Esophagus muscularis mucosa (tissue), 4 donors: ENCODE measurements at places on chromosomes 2 and 18. TPM values are rescaled to one million over a fixed set of nuclear protein-coding genes. Genes with fewer than 3 reads are reported as not detected.

DNA sequence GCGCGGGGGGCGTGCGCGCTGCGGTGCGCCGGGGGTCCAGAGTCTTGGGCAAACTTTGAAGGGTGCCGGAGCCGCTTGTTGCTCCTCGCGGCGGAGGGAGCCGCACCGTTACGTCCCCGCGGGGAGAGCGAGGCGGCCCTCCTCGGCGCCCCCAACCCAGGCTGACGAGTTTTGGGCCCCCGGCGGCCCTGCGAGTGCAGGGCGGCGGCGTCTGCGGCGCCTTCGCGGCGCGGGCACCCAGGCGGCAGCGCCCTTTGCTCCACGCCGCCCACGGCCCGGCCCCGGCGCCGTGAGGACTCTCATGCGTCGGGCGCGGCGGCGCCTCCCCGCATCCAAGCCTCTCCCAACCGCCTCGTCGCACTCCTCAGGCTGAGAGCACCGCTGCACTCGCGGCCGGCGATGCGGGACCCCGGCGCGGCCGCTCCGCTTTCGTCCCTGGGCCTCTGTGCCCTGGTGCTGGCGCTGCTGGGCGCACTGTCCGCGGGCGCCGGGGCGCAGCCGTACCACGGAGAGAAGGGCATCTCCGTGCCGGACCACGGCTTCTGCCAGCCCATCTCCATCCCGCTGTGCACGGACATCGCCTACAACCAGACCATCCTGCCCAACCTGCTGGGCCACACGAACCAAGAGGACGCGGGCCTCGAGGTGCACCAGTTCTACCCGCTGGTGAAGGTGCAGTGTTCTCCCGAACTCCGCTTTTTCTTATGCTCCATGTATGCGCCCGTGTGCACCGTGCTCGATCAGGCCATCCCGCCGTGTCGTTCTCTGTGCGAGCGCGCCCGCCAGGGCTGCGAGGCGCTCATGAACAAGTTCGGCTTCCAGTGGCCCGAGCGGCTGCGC is 814 bp downstream of the FZD7 start:
- H3K27ac ChIP-seq = peak overlapping the region; percentile 99
- peak overlapping the region; percentile 94 for H3K4me3 ChIP-seq
- H3K27me3 ChIP-seq = peaks cover 11% of the 10 kb centered on the region
- DNase-seq = no peak

DNA sequence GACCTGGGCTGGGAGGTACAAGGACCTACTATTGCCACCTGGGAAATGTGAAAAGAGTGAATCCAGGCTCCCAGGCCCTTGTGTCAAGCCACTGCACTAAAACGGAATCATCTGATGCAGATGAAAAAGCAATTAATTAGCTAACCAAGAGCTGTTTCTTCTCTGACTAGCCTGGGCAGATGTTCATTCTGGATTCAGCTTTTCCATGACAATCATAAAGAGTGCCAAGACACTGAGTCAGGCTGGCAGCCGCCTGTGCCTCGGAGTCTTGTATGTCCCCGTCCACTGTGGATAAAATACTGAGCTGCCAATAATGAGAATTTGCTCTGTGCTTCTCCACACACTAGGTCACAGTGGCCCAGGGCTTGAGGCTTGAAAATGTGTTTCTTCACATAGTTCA is 21.7 kb upstream of the LCLAT1 start:
- H3K36me3 ChIP-seq = no peaks in the 10 kb centered on the region
- no peak for DNase-seq
- H3K4me1 ChIP-seq = peaks cover 20% of the 10 kb centered on the region
- H3K27ac ChIP-seq = peak overlapping the region; percentile 52
- no peaks in the 10 kb centered on the region for H3K27me3 ChIP-seq

DNA sequence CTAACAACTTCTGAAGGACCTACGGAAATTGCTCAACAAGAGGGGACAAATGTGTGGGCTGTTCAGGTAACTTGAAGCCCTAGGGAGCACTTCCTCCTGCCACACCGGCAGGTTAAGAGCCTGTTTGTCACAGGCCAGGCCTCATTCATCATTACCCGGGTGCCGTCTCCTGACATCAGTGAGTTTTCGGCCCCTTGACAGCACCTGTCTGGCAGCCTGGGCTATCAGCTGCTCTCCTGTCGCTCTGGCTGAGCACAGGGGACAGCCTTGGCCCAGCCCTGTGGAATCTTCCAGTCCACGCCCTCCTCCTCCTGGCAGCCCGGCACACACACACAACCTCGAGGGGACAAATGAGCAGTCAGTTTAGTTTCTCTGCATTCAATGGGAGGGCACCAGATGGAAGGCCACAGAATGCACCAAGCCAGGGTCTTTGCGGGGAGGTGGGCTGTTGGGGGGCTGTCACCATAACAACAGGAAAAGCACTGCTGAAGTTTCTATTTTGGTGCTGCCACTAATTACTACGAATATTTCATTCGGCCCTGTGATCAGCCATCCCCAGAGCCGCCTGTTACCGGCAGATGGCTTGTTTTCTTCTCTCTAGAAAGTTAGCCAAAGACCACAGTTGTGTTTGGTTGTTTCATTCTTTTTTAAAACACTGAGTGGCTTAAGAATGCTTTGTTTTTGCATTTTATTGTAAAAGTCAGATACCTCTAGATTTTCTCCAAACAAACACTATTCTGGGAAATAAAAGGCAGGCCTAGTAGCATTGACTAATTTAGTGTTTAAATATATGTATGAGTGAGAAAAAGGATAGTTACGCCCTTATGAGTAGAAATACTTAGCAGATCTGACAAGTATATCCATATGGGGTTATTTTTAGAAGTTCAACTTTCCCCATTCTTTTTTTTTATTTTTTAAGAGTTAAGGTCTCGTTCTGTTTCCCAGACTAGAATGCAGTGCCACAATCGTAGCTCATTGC is 189.9 kb upstream of the NDUFV2 start:
- H3K36me3 ChIP-seq = no peaks in the 10 kb centered on the region
- H3K27me3 ChIP-seq = no peaks in the 10 kb centered on the region
- peak; percentile 70 for DNase-seq
- no peak overlapping the region for H3K4me3 ChIP-seq
- H3K27ac ChIP-seq = no peak overlapping the region
- no peaks in the 10 kb centered on the region for H3K4me1 ChIP-seq

DNA sequence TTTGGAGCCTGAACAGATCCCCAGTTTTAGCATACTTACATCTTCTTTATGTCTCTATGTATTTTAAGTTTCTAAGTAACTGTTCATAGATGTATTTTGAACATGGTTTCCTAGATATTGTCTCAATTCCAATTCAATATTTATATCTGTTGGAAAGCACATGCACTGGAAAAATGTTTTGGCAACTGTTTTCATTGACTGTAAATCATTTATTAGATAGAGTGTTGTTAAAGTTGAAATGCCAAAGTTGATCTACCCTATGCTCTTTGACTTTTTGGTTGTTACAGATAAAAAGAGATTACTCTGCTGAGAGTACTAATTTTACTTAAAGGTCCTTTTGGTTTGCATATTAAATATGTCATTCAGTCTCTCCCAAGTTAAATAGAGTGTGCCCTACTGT is 345.0 kb upstream of the NRP2 start:
- no peaks in the 10 kb centered on the region for H3K27me3 ChIP-seq
- H3K4me3 ChIP-seq = no peak overlapping the region
- no peaks in the 10 kb centered on the region for H3K36me3 ChIP-seq
- no peaks in the 10 kb centered on the region for H3K4me1 ChIP-seq

DNA sequence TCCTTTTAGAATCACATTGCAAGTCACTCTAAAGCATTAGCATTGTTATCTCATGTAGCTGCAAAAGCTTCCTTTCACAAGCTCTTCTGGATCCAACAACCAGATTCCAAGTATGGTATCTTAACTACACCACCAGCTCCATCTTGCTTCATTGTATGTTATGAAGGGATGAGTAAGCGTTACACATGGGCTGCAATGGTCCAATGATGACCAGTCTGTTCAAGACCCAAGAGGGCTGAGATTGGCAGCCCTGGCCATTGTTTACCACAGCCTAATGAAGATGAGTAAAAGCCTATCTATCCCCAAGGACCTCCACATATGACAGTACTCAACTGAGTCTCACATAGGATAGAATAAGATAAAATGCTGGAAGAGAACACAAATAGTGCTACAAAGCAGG is 6.3 kb downstream of the CFLAR start:
- H3K27me3 ChIP-seq = no peaks in the 10 kb centered on the region
- peaks cover 3% of the 10 kb centered on the region for H3K36me3 ChIP-seq
- peak overlapping the region; percentile 76 for H3K4me3 ChIP-seq
- H3K4me1 ChIP-seq = peaks cover 84% of the 10 kb centered on the region
- no peak for DNase-seq

GRCh38 chr18:74625157-74625556 is 27.5 kb downstream of the ZNF407 start:
- H3K27me3 ChIP-seq = no peaks in the 10 kb centered on the region
- no peak overlapping the region for H3K4me3 ChIP-seq

- no peak for DNase-seq
- H3K4me1 ChIP-seq = no peaks in the 10 kb centered on the region
- no peaks in the 10 kb centered on the region for H3K36me3 ChIP-seq
- H3K27ac ChIP-seq = no peak overlapping the region
- no peak overlapping the region for H3K4me3 ChIP-seq
These were observed 61.5 kb upstream of the TWIST2 start for GRCh38 chr2:238786379-238786778.

Gene KLHL41
- 0.99 TPM for total RNA-seq

Gene MARCO
- 7.3 TPM for total RNA-seq

Gene FAM237A
- not detected for total RNA-seq

Gene PXDN
- 19.9 TPM for total RNA-seq

Gene CYTIP
- 2.6 TPM for total RNA-seq
